Neural crest cell (in vitro differentiated cells): ENCODE measurements at places on chromosomes 12 and 14. TPM values are rescaled to one million over a fixed set of nuclear protein-coding genes. Genes with fewer than 3 reads are reported as not detected.

DNA sequence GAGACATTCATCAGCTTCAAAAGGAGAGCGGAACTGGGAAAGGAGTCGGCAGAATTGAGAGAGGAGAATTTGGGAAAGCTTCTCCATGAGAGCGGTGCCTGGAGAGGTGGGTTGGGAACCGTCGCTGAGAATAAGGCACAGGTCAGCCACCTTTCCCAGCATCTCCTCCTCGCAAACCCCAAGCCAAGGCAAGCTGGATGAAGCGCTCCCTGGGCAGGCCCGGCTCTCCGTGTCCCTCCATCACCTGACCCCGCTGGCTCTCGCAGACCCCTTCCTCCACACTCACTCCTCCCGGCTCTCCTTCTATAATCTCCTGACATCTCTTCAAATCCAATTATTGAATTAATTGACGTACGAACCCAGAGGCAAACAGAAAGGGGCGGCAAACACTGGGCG lies 18.9 kb upstream of the ATP5MC2 start:
- DNase-seq = no peak

DNA sequence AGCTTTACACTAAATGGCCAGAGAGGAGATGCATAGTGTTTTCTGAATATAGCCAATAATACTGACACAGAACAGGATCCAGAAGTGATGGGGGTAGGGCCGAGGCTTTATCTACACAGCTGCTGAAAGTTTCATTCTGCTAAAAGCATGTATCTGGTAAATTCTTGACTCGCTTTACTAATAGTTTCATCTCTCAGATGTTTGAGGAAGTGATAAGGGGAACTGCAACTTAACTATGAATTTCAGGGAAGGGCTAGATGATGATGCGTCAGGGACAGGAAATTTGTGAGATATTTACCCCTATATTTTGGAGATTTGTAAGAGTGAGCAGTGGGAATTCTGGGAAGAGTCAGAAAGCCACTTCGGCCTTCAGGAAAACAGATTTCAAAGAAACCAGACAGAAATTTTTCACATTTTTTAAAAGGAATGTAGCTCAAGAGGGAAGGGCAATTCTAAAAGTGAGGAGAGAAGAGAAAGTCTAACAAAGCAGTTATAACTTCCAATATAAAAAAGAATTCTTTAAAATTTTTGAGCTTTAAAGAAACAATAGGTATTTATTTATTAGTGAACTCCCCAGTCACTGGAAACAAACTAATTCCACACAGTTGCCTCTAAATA lies 243.1 kb downstream of the BCAT1 start:
- DNase-seq = no peak

The ZDHHC17 gene
- total RNA-seq = 52.9 and 58.8 TPM in 2 replicates

- DNase-seq = no peak
These were observed 68.4 kb upstream of the ASPG start for GRCh38 chr14:104016873-104017650.

The OR4N2 gene
- total RNA-seq = not detected in 2 replicates

GRCh38 chr12:27508736-27509431 lies 15.1 kb upstream of the PPFIBP1 start:
- DNase-seq = no peak

The MYF6 gene
- total RNA-seq = not detected in 2 replicates

The KRT4 gene
- not detected in 2 replicates for total RNA-seq

DNA sequence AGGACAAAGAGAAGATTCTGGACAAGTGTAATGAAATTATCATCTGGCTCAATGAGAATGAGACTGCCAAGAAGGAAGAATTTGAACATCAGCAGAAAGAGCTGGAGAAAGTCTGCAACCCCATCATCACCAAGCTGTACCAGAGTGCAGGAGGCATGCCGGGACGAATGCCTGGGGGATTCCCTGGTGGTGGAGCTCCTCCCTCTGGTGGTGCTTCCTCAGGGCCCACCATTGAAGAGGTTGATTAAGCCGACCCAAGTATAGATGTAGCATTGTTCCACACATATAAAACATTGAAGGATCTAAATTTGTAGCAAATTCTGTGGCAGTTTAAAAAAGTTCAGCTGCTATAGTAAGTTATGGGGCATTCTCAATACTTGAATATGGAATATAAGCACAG lies 174.3 kb upstream of the CCND2 start:
- no peak for DNase-seq

- DNase-seq = no peak
These were observed 391.8 kb upstream of the PRICKLE1 start for GRCh38 chr12:42981379-42981778.

The LRCOL1 gene
- 0.93 and 1.7 TPM in 2 replicates for total RNA-seq

DNA sequence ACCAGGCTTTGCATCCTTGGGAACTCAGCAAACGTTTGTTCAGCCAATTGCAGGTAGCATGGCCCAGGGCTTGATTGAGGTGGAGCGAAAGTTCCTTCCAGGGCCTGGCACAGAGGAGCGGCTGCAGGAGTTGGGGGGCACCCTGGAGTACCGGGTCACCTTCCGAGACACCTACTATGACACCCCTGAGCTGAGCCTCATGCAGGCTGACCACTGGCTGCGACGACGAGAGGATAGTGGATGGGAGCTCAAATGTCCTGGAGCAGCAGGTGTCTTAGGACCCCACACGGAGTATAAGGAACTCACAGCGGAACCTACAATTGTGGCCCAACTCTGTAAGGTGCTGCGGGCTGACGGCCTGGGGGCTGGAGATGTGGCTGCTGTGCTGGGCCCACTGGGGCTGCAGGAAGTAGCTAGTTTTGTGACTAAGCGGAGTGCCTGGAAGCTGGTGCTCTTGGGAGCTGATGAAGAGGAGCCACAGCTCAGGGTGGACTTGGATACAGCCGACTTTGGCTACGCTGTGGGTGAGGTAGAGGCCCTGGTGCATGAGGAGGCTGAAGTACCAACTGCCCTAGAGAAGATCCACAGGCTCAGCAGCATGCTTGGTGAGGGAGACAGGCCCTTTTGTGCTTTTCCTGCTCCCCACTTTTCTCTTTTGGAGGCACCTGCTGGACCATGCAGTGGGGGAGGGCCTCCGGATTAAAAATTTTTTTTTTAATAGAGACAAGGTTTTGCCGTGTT lies 799 bp downstream of the THTPA start:
- no peak for DNase-seq

The MYO1H gene
- total RNA-seq = not detected in 2 replicates

The NEUROD4 gene
- 6.9 and 7.3 TPM in 2 replicates for total RNA-seq

The RAD9B gene
- 0.23 and 0.50 TPM in 2 replicates for total RNA-seq

DNA sequence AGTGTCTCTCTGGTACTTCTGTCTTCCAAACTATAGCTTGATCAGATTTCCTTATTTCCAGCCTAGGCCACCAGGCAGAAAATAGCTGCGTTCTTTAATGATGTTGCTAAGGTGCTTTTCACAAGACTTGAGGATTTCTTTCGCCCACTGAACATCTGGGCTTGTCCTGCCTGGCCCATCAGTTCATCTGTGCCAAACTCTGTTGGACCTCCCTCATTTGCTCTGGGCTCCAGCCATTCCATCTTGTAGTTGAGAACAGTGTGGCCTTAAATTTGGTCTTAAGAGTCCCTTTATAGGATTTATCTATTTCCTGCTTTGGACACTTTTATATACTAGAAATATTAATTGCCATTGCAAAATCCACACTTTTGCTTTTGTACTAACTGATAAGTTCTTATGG lies 109.6 kb downstream of the TTLL5 start:
- DNase-seq = no peak

DNA sequence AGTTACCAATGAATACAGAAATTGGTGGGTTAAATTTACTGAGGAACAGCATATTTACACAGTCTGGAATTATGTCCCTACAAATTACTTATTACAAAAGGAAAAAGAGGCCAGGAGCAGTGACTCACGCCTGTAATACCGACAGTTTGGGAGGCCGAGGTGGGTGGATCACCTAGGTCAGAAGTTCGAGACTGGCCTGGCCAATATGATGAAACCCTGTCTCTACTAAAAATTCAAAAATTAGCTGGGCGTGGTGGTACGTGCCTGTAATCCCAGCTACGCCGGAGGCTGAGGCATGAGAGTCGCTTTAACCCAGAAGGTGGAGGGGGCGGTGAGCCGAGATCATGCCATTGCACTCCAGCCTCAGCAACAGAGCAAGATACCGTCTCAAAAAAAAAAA lies 52.6 kb downstream of the HECTD1 start:
- no peak for DNase-seq

DNA sequence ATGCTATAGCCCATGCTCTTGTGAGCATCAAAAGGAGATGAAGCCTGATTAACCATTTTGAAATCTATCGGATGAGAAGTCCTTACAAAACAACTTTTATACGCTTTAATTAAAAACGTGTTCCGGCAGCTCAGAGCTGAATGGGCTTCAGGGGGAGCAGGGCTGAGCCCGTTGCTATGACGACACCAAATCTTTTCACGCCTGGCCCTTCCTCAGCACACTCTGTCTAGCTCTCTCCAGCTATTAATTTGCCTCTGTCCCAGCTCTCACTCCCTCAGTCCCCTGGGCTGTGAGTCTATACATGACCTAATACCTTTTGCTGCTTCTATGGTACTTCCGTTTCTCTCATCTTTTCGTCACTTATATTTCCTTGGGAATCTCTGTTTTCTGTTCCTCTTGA lies 15.8 kb downstream of the FOXA1 start:
- no peak for DNase-seq

The NR1H4 gene
- not detected in 2 replicates for total RNA-seq

DNA sequence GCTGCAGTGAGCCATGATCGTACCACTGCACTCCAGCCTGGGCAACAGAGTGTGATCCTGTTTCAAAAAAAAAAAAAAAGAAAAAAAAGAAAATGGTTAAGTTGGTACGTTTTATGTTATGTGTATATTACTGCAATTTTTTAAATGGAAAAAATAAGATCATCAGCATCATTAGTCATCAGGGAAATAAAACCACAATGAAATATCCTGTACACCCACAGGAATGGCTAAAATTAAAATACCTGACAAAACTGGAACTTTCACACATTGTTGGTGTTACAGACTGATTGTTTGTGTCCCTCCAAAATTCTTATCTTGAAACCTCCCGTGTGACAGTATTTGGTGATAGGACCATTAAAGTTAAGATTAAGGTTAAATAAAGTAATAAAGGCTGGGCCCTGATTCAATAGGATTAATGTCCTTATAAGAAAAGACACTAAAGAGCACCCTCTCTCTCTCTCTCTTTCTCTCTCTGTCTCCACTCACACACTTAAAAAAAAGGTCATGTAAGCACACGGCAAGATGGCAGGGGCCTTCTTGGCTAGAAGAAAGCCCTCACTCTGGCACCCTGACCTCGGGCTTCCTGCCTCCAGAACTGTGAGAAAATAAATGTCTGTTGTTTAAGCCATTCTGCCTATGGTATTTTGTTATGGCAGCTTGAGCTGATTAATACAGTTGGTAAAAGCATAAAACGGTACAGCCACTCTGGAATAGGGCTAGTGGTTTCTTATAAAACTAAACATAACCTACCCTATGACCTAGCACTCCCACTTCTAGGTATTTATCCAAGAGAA lies 48.3 kb upstream of the ZFP36L1 start:
- no peak for DNase-seq

- no peak for DNase-seq
These were observed 399.9 kb upstream of the RGS6 start for GRCh38 chr14:71532344-71532743.
